BJ (cell line): ENCODE measurements at places on chromosomes 5 and 9.

DNA sequence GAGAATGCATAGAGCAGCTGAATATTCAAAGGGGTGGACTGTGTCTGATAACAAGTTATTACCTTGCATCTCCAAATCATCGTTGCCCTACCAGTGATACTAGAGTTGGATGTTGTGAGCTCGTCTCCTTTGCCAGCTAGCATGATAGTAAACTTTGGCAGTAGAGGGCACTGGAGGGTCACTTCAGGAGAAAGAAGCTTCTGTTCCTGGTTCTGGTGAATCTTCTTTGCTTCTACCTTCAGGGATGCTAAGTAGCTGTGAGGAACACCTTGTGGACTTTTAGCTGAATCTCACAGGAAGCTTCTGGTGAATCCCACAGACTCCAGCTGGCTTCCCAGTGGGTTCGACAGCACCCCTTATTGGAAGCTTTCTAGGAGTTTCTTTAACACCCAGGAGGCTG is 626.6 kb upstream of the SGCD start:
- no peak for DNase-seq

- DNase-seq: no peak
Observed at GRCh38 chr5:10977011-10977410, 216.0 kb upstream of the DAP start.

DNA sequence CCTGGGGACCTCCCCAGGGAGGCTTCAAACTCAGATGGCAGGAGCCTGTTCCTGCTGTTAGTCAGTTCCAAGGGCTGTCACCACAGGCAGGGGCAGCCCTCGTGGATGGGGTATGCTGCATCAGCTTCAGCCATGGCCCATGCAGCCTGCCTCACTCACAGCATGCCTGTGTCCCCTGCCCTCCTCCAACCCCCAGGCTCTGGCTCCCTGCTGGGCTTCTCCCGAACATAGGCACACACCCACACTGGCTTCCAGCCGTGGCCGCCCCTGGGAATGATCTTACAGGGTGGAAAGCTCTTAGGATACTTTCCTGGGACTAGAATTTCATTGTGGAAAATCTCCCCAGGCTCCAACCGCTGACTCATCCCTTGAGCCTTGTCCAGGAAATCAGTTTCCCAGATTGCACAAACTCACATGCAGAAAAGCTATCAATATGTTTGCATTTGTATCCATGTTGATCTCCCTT is 163.8 kb downstream of the SEC61B start:
- peak; percentile 57 for DNase-seq

DNA sequence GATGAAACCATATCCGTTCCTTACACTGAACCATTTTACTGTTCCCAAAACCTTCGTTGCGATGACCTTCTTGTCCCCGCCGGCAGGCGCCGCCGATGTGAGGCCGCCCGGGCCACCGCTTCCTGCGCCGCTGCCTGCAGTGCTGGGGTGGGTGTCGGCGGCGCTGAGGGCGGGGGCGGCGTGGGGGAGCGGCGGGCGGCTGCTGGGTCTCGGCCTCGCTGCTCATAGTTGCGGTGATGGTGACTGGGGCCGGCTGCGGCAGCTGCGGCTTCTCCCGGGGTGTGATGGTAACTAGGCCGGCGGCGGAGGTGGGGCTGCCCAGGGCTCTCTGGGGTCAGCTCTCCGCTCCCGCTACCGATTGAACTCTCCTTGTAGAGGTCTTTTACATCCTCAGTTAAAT is 14.1 kb upstream of the OR2S2 start:
- no peak for DNase-seq

DNA sequence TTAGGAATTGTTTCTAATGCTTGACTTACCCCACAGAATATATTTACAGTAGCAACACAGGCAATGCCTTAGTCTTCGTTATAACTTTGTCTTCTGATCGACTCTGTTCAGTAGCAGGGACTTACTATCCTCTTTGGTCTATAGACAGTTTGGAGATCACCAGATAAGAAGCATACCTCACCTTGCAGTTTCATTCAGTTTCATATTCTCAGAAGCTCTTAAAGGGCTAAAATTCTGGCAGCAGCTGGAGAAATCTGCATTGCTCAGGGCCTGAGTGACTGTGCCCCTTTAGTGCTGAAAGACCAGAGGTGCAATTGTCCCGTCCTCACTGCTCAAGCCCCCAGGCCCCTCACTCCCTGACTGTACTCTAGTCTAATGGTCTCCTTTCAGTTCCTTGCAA is 26.0 kb downstream of the ZBTB43 start:
- no peak for DNase-seq

DNA sequence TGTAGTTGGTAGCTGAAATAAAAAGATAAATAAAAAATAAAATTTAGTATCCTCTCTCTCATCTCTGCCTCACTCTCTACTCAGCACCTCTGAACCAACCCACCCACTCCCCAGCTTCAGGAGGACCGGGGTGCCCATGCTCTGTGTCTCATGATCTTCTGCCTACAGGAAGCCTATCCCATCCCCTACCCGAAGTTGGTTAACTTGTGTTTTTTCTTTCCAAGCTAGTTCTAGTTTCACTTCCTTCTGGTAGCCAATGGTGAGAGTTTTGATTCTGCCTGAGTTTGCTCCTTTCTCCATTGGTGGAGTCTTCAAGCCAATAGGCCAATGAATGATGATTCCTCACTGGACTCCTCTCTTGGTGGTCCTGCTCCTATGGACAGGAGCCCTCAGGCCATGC is 32.1 kb downstream of the SNX24 start:
- no peak for DNase-seq

GRCh38 chr5:157267025-157267424 is 1.1 kb downstream of the CYFIP2 start:
- no peak for DNase-seq

GRCh38 chr9:34809504-34810186 is 99.7 kb upstream of the CCL21 start:
- no peak for DNase-seq

GRCh38 chr5:58453306-58453705 is 6.6 kb downstream of the PLK2 start:
- no peak for DNase-seq

- no peak for DNase-seq
Observed at GRCh38 chr9:115921301-115921700, 232.3 kb upstream of the PAPPA start.

DNA sequence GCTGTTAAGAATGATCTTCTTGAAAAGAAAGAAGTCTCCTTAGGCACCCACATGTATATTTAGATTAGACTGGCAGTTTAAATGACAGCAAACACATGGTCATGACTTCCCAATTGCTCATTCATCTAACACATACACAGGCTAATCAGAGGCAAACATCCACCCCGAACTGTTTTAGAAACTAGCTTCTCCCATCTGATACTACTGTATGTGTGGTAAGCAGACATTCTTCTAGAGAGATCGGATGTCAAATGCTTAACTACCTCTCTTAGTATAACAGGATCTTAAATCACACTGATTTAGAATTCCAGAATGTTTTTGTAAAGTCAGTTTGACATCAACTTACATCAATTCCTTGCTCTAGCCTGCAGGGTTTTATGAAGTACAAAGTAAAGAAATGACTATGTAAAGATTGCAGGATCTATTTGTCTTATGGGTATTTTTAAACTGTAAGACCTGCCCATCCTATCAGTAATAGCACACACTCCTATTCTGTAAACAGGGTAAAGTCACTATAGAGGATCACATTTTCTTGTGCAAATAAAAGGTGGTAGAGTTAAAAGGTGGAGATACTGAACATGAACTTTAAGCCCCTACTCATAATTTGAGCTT is 239.7 kb downstream of the MLLT3 start:
- peak; percentile 15 for DNase-seq

DNA sequence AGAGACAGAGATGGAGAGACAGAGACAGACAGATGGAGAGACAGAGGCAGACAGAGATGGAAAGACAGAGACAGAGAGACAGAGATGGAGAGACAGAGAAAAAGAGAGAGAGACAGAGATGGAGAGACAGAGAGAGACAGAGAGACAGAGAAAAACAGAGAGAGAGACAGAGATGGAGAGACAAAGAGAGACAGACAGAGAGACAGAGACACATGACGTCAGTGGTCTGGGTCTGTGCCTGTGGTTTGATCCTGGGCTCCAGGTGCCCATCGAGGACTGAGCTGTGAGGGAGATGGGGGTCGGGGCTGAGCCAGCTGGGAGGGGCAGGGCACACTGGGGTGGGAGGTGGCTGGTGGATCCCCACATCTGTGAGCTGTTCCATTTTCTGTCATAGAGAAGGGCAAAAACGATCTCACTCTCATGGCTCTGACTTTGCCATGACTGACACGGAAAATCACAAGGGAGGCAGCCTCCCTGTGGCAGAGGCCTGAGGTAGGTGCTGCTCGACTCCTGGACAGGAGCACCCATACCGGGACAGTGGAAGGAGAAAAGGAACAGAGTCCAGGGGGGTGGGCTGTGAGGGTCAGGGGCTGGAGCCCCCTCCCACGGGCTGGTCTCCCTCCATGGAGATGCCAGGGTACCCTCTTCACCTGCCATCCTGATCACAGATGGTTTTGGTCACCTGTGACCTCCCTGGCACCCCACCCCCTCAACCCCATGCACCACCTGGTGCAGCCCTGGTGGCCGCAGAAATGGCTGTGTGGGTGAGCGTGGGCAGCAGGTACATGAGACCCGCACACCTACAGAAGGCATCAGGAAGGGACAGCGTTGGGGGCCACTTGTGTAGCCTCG is 28.8 kb downstream of the GLT6D1 start:
- DNase-seq: no peak

GRCh38 chr5:177232761-177233160 is 70.8 kb downstream of the RAB24 start:
- peak; percentile 20 for DNase-seq

- DNase-seq: no peak
Observed at GRCh38 chr5:31250201-31250600, 56.7 kb downstream of the CDH6 start.

- no peak for DNase-seq
Observed at GRCh38 chr9:124355941-124356744, 59.1 kb downstream of the PSMB7 start.

GRCh38 chr5:307794-308579 is 13.5 kb upstream of the AHRR start:
- no peak for DNase-seq

- peak; percentile 26 for DNase-seq
Observed at GRCh38 chr9:117093891-117094844, 320.7 kb downstream of the ASTN2 start.

GRCh38 chr9:95505717-95506427 is 10.9 kb downstream of the PTCH1 start:
- DNase-seq: no peak

- no peak for DNase-seq
Observed at GRCh38 chr5:16995372-16995771, 59.3 kb upstream of the MYO10 start.

DNA sequence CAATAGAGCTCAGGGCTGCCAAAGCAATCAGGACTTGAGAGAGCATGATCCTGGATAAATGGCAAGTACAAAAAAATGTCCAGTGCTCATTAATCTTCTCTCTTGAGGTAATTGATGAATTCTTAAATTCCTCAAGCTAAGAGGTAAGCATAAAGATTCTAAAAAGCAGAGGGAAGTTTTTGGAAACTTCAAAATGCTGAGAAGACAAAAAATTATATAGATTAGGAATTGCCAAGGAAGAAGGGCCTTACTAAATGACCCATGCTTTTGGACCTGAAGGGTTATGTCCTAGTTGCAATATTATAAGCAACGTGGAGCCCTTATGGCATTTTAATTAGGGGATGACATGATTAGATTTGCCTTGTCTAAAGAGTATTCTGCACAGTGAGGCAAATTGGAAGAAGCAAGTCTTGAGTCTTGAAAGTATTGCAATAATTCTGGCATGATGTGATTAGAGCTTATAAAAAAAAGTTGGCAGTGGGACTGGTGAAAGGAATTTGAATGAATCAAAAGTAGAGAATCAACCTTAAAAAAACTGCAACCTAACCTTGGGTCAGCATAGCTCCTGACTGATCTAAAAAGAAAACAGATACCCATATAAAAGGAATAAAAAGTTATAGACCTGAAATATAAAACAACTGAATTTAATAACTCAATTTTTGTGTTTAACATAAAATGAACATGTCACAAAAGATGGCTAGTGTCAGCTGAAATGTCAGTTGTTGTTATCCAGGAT is 323.8 kb upstream of the ARRDC3 start:
- no peak for DNase-seq

DNA sequence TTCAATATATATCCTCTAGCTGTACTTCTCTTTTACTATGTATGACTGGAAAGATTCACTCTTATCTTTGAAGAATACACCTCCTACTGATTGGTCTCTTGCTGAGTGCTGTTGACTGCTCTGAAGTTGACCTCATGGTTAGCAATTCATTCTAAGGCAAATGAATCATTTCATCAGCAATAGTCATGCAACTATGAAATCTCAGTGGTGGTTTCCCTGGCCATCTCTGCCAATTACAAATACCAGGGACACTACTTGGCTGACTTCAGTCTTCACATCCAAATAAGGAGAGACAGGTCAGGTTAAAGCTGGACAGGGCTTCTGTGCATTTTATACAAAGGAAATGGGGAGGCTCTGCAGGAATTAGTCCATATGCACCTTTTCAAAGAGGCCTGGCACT is 333.5 kb upstream of the ACTBL2 start:
- peak; percentile 92 for DNase-seq

GRCh38 chr5:179160584-179160983 is 100.4 kb downstream of the ZNF354C start:
- DNase-seq: no peak

GRCh38 chr5:97115932-97116331 is 26.5 kb downstream of the LIX1 start:
- no peak for DNase-seq

GRCh38 chr9:114178756-114179450 is 23.6 kb downstream of the COL27A1 start:
- DNase-seq: no peak

GRCh38 chr5:9376363-9377117 is 169.3 kb downstream of the SEMA5A start:
- DNase-seq: no peak

- DNase-seq: no peak
Observed at GRCh38 chr9:2478421-2478820, 143.2 kb upstream of the VLDLR start.

DNA sequence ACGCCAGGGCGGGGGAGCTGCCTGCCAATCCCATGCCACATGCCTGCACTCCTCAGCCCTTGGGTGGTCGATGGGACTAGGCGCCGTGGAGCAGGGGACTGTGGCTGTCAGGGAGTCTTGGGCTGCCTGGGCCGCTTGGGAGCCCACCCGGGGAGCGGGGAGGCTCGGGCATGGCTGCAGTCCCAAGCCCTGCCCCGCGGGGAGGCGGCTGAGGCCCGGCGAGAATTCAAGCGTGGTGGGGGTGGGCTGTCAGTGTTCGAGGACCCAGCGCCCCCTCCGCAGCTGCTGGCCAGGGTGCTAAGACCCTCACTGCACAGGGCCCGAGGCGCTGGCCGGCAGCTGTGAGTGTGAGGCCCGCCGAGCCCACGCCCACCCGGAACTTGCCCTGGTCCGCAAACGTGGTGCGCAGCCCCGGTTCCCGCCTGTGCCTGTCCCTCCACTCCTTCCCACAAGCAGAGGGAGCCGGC is 83.2 kb upstream of the DMRTA1 start:
- DNase-seq: no peak

DNA sequence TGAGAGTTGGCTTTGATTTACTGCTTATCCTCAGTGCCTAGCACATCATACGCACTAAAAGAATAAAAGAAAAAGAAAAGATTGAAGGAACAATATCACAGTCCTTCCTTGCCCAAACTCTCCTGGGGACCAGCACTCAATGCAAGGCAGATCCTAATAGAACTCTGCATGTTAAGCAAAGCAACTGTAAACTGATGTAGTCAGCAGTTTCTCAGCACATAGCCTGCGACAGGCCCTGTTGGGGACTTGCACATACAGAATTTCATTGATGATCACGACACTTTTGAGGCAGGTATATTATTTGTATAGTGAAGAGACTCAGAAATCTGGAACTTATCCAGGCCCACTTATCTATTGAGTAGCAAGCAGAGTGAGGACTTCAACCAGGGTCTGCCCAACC is 15.4 kb downstream of the NIPAL4 start:
- DNase-seq: no peak
